ENCODE measurements at places on chromosomes 1 and 21.

DNA sequence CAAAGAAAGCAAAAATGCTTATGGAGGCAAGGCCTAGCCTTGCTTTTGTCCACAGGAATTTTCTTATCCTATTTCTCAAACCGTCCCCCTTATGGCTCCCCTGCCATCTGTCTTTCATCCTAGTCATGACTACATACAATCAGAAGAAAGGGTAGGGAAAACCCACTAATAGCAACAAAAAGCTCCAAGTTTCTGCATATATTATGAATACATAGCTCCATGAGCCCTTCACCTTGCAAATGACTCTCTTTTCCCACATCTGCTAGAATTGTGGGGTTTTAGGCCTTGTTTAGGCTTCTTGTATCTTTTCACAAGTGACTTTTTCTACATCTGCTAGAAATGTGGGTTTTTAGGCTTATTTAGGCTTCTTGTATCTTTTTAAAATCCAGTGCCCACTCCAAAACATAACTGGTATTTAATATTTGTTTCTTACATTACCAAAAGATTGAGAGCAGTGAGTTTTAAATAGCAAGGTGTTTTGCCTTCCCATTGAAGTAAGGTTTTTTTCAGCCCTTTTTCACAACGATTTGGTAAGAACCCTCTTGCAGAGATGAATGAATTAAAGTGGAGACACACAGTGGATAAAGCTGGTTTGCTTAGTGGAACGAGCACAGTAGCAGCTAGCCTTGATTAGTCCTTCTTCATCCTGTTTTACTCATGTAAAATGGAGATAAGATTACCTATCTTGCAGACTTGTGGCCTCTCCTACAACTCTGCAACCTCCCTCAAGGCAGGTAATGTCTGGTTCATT, 4.4 kb downstream of the GADD45A start:
- DNase-seq, result no peak

GRCh38 chr1:84772428-84772943, 82.2 kb upstream of the SSX2IP start:
- peak; percentile 66 for DNase-seq

DNA sequence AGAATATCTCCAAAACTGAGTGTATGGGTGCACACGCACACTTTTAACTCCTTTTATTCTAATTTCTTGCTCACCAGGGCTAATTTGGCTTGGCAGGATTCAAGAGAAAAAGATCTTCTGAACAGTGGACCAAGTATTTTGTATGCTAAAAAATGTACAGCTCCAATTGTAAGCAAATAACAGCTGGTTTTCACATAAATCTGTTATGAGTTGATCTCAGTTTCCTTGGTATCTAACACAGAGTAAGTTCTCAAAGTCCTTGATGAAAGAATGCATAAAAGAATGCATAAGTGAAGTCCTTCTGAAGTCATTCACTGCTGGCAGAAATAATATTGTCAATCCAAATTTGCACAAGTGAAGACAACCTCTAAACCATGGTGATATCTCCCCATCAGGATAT, 213.0 kb downstream of the OMA1 start:
- DNase-seq, result no peak

DNA sequence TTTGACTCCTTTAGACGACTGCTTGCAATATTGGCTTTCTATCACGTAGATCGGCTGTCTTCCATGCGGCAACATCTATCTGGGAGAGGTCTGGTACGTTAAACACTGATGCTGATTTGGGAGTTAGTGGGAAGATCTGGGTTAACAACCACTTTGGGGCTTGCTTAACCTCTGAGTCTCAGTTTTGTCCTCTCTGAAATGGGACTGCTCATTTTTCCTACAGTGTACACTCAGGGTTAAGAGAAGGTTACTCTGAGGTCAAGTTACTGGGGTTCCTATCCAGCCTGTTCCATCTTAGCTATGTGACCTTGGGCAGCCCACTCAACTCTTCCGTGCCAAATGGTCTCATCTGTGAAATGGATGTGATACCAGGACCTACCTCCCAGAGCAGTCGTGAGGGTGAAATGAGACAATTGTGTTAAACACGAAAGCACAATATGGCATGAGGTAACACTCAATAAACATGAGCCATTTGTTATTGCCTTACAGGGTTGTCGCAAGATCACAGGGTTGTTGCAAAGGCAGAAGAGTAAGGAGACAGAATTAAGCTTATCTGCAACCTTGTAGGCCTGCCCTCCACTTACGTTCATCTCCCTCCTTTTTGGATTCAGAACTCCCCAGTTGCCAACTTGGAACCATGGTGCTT, 5.6 kb downstream of the ABCA4 start:
- no peak for DNase-seq

- no peak for DNase-seq
Measured at GRCh38 chr1:115456441-115456961, 118.5 kb upstream of the NGF start.

- DNase-seq, result no peak
Measured at GRCh38 chr1:61754545-61754944, 12.3 kb downstream of the PATJ start.

DNA sequence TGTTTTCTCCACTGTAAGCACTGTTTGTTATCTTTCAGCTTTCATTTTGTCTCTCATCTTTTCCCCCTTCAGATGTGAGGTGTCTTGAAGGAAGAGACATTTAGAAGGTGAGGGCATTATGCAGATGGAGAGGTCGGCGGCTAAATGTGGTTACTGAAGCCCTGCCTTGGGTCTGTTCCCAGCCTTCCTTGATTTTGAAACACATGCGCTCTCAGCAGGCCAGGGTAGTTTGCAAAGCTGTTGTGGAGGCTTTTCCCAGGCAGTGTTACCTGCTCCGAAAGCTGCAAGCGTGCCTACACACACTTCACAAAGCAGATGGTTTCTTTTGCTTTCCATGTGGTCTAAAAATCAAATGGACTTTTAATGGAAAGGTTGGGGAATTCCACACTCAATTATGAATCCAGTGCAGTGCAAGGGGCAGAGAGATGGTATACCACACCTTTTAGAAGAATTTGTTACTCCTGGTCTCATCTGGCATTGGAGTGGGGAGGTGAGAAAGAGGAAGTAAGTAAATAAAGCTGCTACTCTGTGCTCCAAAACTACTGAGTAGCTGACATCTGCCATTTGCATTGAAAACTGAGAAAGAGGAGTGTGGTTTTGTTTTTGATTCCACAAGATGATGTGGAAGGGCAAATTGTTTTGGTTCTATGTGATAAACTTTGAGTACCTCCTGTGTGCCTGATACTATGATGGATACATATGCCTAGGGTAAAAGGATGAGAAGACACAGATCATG, 91.9 kb downstream of the NFIA start:
- DNase-seq, result no peak

DNA sequence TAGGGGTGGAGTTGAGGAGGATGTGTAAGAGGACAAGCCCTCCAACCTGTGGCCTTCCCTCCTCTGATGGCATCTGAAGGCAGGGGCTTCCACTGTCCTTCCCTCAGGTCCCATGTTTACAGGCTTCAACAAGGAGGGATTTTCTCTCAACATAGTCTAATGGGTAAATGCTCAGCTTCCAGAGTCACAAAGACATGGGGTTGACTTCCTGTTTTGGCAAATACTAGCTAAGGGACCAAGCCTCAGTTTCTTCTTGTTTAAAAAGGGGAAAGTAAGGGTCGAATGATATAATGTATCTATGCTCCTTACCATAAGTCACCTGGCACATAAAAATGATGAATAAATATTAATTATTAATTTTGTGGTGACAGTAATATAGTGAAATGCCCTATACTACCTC, 3.1 kb downstream of the SV2A start:
- DNase-seq, result no peak

DNA sequence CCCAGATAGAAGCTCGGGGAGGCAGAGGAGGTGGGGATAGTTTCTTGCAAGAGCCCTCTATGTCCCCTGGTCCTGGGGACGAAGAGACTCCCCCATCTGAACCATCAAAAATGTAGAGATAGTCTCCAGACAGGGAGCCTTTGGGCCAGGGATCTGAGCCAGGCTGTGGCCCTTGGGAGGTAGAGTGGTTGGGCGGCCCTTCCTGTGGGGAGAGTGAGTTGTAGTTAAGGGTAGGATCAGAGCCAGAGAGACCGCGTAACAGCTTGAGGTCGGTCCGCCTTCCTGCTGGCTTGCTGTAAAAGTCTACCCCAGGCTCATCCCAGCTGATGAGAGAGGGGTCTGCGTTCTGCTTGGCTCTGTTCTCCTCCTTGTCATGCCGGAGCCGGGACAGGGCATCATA, 25.3 kb downstream of the PIK3C2B start:
- DNase-seq, result no peak

DNA sequence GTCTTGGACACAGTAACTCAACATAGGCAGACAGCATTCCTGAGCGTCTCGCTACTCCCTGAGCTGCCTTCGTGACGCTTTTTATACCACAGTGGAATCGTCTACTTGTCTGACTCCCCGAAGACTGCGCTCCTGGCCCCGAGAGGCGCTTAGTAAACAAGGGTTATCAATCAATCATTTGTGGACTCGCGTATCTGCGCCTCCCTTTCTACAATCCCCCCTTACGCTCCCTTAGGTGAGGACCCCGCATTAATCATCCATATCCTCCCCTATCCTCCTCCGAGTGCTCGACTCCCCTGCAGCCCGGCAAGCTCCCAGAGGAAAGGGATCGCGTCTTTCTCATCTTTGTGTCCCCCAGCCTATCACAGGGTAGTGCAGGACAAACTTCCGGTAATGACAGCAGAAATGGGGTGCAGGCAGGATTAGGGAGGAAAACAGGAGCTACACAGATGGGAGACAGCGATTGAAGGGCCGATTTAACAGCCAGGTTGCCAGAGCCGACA, 522 bp downstream of the TMEM59 start:
- peak; percentile 58 for DNase-seq

- DNase-seq, result no peak
Measured at GRCh38 chr1:226875641-226876295, 5.4 kb downstream of the PSEN2 start.

GRCh38 chr1:104780470-104781078, 1030.9 kb downstream of the AMY1C start:
- no peak for DNase-seq

DNA sequence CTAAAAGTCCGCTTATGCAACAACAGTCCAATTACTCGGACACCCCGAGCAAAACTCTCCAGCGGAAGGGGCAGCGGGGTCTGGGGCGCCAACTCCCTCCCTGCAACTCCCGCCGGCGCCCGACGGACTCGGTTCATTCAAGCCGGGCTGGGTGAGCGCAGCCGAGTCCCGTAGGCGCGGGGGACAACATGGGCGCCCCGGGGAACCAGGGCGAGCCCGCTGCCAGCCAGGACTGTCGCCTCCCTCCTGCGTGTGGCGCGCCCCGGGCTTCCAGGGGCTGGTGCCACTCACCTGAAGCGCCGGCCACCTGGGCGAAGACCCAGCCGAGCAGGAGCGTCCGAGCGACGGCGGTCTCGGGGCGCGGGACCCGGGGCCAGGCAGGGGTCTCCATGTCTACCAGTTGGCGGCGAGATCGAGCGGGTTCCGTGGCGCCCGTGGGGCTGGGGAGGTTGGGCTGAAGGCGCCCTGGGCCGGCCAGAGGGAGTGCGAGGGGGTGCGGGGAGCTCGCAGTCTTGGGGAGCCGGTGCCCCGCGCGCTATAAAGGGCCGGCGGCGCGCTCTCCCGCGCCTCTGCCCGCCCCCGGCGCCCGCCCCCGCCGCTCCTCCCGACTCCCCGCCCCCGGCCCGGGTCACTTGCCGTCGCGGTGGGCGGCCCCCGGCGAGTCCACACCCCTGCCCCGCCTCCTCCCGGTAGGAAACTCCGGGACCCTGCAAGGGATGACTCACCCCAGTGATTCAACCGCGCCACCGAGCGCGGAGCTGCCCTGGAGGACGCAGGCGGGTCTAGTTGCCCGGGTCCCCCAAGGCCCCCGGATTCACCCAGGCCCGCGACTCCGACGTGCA, at the start of gene F3:
Gene F3 (minus strand): TSS at position 514 of the 842 bp plus-strand sequence. CDS start 123 bp downstream, at position 391.
- DNase-seq, result peak; percentile 4

GRCh38 chr1:162303004-162303344, 73.7 kb downstream of the SPATA46 start:
- no peak for DNase-seq

DNA sequence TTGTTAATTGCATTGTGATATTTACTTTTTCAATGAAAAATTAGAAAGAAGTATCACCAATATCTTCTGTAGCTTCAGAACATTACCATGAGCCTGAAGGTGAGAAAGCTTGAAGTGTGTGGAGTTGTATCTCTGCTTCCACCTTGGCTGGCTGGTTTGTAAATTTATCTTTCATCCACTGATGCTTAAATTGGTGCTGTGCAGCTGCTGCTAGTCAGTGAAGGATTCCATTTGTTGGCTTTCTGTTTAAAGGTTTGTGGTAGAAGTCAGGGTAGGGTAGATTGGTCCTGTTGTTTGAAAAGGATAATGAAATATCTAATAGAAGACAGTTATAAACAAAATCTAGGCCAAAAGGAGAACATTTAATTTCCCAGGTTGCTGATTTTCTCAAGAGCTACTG, 105.7 kb downstream of the C1orf21 start:
- no peak for DNase-seq

- no peak for DNase-seq
Measured at GRCh38 chr1:8364528-8365442, 46.9 kb downstream of the SLC45A1 start.

DNA sequence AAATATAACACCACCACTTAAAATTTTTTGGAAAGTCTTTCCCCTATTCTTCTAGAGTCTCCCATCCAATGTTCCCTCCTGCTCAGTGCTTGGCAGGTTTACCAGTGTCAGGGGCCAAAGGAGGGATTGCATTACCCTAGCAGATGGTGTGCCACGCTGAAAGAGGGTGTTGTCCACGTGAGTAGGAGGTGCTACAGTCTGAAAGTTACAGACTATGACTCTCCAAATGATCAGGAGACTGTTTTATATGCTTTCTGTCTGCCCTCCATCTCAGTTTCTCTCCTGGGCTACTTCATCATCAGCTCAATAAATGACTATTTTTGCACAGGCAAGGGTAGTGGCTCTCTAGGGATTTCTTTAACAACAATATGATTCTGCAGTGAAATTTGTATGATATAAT, 31.3 kb upstream of the ANGPTL7 start:
- no peak for DNase-seq

DNA sequence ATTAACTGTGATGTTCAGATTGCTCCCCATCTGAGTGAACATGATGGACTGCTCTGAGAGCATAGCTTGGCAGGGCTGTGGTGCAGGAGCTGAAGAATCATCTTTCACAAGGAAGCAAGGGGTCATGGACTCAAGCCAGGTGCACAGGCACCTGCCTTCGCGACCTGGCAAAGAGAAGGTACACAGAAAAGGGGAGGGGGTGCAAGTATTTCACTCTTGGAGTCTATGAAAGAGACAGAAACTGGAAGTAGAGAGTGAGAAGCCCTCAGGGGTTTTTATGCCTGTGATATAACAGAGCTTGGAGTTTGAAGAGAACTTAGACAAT, 232.6 kb upstream of the PLXNA2 start:
- DNase-seq, result no peak

DNA sequence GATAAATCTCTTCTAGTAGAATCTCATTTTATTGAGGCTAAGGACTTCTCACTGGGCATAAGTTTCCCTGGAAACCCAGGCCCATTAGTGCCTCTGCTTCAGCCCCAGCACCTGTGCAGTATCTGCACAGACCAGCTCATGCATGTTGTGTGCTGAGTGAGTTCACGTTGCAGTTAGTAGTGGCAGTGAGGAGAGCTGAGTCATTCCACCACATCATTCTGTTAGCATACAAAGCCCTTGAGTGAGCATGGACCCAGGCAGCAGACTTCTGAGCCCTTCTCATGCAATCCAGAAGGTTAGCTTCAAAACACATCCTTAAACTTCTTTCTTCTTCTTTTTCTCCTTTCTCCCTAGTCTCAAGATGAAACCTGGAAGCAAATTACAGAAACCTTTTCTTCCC, 45.8 kb upstream of the NTPCR start:
- DNase-seq, result no peak

GRCh38 chr1:83508485-83509151, 490.3 kb downstream of the TTLL7 start:
- peak; percentile 79 for DNase-seq

All from CD4-positive, alpha-beta memory T cell (primary cell).